ENCODE measurements at places on chromosomes 7 and 10.

- DNase-seq: no peak
These were observed 13.1 kb downstream of the WIPI2 start for GRCh38 chr7:5203183-5203537.

DNA sequence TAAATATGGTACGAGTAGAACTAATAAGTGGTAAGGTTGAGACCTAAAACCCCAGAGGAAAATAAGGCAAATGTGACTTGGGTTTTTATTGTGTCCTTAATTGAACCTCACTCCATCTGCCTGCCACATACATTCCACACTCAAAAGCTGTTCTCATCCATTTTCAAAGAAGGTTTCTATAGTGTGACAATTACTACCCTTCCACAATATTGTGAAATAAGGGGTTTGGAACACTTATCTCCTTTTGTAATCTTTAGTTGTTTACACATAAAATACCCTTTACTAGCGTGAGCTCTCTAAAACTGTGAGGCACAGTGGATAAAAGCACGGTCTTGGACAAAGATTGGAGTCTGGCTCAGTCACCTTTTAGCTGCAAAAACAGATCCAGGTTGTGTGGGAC is 166.6 kb downstream of the THSD7A start:
- no peak for DNase-seq

- no peak for DNase-seq
These were observed 107.5 kb downstream of the ELMO1 start for GRCh38 chr7:37341033-37341630.

GRCh38 chr10:104340641-104341040 is 2.4 kb upstream of the ITPRIP start:
- DNase-seq: no peak

DNA sequence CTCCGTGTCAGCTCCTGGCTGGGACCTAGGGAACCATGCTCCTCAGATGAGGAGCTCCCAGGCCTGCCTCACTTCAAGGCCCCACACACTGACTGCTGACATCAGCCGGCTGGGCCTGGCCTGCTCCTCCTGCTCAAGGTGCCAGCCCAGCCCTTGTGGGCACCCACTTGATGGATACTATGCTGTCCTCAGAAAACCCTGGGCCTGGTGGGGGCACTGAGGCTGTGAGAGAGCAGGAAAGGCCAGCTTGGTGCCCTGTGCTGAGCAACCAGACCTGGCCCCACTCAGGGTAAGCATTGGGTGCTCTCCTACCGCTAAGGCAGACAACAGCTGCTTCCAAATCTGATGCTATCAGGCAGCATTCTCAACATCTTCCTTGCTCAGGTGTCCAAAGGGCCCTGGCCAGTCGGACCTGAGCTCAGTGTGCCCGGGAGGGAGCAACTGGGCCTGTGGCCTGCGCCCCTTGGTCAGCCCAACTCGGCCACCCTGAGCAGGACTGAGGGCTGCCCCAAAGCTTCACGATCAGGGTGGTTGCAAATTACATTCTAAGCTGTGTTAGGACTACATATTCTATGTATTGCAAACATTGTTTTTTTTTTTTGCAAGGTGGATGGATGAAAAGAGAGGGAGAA is 21.9 kb upstream of the ANTXRL start:
- DNase-seq: no peak

- no peak for DNase-seq
These were observed 3.7 kb downstream of the AGR2 start for GRCh38 chr7:16801111-16801542.

DNA sequence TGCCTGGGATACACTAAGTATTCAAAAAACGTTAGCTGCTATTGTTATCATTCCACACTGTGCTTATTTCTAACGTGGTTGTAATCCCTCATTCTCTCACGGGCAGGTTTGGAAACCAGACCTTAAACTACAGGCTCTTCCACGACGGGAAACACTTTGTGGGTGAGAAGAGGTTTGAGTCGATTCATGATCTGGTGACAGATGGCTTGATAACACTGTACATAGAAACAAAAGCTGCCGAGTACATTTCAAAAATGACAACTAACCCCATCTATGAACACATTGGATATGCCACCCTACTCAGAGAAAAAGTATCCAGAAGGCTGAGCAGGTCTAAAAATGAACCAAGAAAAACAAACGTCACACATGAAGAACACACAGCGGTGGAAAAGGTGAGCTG is 163.2 kb upstream of the PRR15 start:
- no peak for DNase-seq

GRCh38 chr7:54981913-54982312 is 36.9 kb upstream of the EGFR start:
- no peak for DNase-seq

DNA sequence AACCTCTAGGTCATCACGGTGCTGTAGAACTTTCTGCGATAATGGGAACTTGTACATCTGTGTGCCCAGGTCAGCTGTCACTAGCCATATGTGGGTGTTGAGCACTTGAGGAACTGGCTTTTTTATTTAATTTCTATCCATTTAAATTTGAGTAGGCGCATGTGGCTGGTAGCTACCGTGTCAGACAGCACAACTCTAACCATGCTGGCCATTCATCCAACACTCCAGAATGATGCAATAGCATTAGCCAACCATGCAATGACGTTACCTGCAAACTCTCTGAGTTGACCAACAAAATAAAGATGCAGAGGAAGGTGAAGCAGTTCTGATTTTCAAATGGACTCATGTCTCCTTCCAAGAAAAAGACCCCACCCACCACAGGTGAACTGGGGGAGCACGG is 24.4 kb upstream of the CHST15 start:
- no peak for DNase-seq

DNA sequence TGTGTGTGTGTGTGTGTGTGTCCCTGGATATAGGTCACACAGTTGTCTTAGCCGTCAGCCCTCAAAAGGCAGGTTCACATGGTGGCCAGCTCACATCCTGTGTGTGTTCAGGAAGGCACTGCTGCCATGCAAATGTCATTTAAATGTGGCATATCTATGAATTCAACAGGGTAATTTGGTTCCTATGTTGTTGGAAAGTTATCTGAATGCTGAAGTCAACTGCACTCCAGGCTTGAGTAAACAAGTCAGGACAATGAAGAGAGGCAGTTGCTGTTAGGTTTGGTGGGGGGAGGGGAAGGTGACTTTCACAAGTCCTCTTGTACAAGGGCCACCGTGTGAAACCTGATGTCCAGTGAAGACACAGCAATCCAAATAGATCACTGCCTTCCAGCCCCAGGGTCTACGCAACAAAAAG is 61.1 kb downstream of the PTPRE start:
- peak; percentile 40 for DNase-seq

GRCh38 chr7:22783421-22783820 is 39.2 kb downstream of the TOMM7 start:
- no peak for DNase-seq

DNA sequence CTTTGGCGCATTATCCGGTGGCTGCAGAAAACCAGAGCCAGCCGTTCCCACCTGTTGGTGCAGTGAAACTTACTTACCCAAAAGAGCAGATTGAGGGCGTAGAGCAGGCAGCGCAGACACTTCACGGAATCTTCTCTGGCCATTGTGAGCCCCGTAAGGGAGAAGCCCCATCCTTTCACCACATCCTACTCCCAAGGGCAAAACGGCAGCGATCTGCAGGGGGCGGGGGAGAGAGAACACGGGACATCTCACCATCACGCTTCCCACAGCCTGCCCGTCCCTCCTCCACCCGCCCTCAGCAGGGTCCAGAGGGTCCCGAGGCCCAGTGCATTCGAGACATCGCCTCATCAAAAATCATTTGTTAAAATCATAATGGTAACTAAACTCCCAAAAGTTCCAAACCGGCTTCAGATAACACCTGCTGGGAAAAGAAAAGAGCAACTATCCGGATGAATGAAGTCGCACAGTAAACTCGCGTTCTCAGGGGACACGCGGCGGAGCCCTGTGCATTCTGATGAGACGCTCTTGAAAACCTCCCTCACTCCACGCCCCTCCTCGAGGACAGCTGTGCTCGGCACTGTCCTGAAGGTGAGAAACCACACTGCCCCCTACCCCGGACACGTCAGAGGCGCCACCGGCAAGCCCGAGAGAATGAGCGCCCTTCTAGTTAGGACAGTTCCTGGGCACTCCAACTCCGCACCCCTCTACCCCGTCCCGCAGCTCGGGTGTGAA is 1.2 kb downstream of the TSPAN12 start:
- no peak for DNase-seq

GRCh38 chr7:1176891-1177373 is 16.9 kb upstream of the ZFAND2A start:
- peak; percentile 81 for DNase-seq

DNA sequence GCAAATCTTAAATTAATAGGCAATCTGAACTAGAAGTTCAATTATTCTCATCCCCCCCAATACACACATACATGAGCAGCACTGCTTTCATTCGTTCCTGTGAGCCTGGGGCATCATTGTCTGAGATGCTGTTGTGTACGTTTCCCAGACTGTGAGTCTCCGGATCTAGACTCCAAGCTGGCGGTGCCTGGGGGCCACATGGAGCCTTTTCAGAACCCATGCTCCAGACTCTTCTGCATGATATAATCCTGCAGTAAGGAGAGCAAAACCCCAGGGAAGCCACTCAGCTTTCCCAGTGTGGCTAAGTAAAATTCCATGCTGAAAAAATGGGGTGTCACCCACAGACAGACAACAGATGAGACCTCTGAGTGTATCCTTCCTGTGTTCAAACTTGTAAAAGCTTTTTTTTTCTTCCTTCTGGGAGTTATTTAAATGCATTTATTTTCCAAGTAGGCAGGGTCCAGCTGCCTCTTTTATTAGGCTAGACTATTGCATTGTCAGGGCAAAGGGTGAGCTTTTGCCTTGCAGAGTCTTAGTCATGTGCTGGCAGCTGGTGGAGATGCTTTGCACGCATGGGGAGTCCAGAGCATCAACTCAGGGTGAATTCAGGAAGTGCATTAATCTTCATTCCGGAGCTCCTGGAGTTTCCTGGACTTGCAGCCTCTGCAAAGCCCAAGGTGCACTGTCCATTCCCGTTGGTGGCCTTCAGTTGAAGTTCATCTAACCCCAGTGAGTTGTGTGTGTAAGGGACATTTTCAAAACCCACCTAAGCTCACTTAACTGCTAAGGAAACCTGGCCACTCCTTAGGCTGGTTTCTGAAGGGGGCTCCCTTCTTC is 185.7 kb upstream of the ADO start:
- no peak for DNase-seq

GRCh38 chr7:10284001-10284400 is 689.7 kb upstream of the PHF14 start:
- no peak for DNase-seq

- no peak for DNase-seq
These were observed 38.3 kb downstream of the PDGFA start for GRCh38 chr7:481219-481930.

GRCh38 chr7:104979167-104979841 is 34.7 kb upstream of the KMT2E start:
- DNase-seq: no peak

DNA sequence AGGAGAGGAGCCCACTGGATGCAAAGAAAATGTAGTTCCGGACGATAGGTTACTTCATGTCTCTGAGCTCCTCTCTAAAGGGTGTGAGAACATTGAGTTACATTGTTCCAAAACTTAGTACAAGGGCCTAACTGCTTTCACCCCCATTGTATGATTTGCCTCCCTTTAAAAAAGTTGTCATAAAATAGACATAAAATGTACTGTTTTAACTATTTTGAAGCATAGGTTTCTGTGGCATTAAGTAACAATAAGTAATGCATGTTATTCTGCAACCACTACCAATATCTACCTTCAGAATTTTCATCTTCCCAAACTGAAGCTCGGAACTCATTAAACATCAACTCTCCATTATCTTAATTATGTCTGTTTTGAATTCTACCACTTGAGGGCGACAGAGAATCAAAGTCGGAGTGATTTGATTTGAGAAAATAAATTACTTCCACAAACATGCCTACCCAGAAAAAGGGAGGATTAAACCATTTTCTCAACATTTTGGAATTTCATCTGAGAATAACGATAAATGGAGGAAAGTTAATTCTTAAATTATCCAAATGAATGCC is 2.7 kb downstream of the IGFBP1 start:
- DNase-seq: no peak

DNA sequence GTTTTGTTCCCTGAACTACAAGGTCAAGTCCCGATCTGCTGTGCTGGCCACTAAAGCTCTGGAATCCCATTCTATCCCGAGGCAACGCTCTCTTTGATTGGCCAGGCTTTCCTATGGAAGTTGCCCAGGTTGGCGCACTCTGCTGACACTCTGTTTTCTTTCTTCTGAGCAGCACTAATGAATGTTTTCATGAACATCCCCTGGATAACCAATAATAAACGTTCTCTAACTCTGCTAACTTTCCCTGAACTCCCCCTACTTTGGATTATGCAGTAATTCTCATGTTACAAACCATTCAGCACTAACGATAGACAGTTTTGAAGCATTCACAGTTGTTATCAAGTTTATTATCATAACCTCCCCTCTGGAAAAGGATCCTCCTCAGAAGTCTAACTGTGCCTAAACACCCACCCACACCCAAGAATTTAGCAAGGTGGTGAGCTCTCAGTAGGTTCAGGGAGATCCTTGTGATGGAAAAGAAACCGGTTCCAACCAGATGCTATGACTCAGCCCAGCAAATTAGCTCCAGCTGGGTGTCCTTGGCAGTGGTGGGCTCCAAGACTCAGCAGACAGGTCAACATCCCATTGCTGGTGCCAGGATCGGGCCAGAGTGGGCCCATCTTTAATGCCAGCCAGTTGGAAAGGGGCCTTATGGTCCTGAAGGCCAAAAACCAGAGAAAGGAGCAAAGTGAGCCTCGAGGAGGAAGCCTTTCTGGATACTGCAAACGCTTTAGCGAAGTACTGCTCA is 68.4 kb downstream of the CREB3L2 start:
- no peak for DNase-seq

- DNase-seq: no peak
These were observed 34.8 kb upstream of the MKI67 start for GRCh38 chr10:128161031-128161430.

DNA sequence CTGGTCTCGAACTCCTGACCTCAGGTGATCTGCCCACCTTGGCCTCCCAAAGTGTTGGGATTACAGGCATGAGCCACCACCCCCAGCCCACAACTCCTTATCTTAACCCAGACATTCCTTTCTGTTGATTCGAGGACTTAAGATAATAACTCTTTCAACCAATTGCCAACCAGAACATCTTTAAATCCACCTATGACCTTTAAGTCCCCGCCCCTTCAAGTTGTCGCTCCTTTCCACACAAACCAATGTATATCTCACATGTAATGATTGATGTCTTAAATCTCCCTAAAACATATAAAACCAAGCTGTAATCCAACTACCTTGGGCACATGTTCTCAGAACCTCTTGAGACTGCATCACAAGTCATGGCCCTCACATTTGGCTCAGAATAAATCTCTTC is 7.8 kb upstream of the ANKRD2 start:
- no peak for DNase-seq

Data from stomach (tissue), 19 donors.